ENCODE measurements at places on chromosomes 13 and 19. TPM values are rescaled to one million over a fixed set of nuclear protein-coding genes. Genes with fewer than 3 reads are reported as not detected.

GRCh38 chr19:45275370-45275971 is 24.4 kb downstream of the MARK4 start:
- H3K4me3 ChIP-seq = no peak overlapping the region
- H3K36me3 ChIP-seq = peaks cover 4% of the 10 kb centered on the region
- no peaks in the 10 kb centered on the region for H3K4me1 ChIP-seq
- no peaks in the 10 kb centered on the region for H3K27me3 ChIP-seq

DNA sequence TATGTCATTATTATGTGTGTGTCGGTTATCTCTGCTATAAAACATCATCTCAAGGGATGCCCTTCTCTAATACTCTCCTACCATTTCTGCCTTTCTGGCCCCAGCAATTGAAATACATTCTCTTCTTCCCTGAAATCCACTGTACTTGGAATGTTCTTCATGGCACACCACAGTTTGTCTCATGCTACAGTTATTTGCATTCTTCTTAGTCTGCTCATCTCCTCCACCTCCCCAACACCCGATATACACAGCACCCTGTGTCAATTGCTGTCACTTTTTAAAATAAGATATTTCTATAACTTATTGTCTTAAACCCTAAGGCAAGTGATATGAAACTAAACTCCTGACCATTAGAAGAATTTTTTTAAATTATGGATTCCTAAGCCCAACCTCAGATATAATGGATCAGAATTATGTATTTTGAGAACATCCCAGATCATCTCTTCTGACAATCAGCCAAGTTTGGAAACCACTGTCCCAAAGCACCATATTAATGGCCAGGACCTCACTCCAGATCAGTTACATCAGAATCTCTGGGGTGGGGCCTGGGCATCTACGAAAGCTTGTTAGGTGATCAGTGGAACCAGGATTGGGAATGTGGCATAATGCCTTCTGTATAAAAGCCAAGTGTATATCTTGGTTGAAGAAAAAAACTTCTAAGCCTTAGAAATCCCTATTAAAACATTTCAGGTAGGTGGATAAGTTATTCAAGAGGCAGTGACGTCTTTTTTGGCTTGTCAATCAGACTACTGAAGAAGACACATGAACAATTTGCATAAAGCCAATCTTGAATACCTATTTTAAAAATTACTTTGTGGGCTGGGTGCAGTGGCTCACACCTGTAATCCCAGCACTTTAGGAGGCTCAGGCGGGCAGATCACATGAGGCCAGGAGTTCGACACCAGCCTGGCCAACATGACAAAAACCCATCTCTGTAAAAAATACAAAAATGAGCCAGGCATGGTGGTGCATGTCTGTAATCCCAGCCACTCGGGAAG is 30.0 kb upstream of the KBTBD7 start:
- H3K27ac ChIP-seq = no peak overlapping the region
- H3K4me1 ChIP-seq = no peaks in the 10 kb centered on the region
- no peak overlapping the region for H3K4me3 ChIP-seq
- H3K27me3 ChIP-seq = no peaks in the 10 kb centered on the region

DNA sequence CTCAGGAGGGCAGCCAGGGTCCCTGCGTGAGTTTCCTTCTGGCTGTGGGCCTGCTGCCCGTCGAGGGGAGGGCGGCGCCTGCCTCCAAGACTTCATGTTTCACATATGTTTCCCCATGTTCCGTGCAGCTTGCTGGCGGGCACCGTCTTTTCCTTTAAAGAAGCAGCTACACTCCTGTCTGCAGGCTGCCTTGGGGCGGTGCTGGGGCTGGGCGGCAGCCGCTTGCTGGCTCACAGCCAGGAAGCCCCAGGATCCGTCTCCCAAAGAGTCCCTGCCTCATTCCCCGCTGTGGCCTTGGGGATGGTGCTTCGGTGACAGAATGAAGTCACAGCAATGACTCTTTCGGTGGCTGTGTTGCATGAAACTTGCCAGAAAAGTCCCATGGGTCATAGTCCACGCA is 24.9 kb downstream of the PIAS4 start:
- no peak overlapping the region for H3K27ac ChIP-seq
- DNase-seq = no peak
- H3K4me3 ChIP-seq = no peak overlapping the region
- H3K4me1 ChIP-seq = no peaks in the 10 kb centered on the region

PTH2 gene
- total RNA-seq = not detected

- no peaks in the 10 kb centered on the region for H3K27me3 ChIP-seq
- DNase-seq = no peak
- H3K4me3 ChIP-seq = no peak overlapping the region
- no peak overlapping the region for H3K27ac ChIP-seq
- H3K4me1 ChIP-seq = no peaks in the 10 kb centered on the region
Measured at GRCh38 chr13:40697711-40698110, 31.3 kb upstream of the FOXO1 start.

DNA sequence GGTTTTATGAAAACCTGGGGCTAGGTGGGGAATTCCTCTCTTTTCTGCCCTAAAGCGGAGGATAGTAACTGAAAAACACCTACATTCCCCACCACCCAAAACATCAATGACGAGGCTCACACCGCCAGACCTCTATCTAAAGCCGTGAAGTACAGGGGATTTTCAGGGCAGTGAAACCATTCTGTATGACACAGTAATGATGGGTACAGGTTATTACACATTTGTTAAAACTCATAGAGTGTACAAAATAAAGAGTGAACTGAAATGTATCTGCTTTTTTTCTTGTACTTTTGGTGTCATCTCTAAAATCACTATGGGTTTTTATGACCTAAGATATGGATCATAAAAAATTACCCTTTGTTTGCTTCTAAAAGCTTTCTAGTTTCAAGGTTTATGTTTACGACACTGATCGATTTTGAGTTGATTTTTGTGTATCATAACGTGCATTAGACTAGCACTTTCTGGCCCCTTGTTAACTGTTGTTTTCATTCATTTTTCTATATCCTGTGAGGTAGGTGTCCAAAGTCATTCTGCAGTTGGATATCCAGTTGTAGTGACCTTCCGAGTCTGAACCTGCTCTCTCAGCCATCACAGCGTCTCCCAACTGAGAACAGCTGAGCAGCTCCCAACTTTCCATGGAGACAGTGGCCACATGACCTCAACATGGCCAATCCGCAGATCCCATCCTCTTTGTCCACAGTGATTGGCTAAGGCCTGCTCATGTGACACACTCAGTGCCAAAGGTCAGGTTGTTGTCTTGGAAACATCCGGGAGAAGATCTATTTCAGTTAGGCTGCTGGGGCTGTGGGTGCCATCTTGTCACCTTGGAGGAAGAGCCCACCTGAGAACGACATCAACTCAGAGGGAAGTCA is 10.3 kb downstream of the MBD3L2B start:
- no peaks in the 10 kb centered on the region for H3K36me3 ChIP-seq
- no peak overlapping the region for H3K4me3 ChIP-seq
- no peaks in the 10 kb centered on the region for H3K27me3 ChIP-seq
- H3K27ac ChIP-seq = no peak overlapping the region
- no peaks in the 10 kb centered on the region for H3K4me1 ChIP-seq
- DNase-seq = no peak

PRTN3 gene
- not detected for total RNA-seq

DNA sequence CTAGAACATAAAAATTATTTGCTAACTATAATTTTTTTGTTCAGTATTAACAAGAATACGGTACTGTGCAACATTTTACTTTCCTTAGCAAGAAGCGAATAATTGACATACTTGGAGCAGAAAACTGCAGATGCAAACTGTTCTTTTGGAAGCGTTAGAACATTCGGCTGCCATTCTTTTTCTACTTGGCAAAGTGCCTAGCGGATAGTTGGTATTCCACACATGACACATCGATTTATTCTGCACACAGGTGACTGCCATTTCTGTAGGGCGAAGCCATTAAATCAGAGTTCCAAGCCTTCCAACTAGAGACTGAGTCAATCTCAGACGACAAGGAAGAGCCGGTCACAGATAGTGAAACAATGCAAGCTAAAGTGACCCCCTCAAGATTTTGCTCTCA is 117.4 kb downstream of the TRPC4 start:
- no peak overlapping the region for H3K4me3 ChIP-seq
- H3K36me3 ChIP-seq = no peaks in the 10 kb centered on the region
- H3K27ac ChIP-seq = no peak overlapping the region

- no peaks in the 10 kb centered on the region for H3K27me3 ChIP-seq
- no peaks in the 10 kb centered on the region for H3K4me1 ChIP-seq
- no peaks in the 10 kb centered on the region for H3K36me3 ChIP-seq
- DNase-seq = no peak
Measured at GRCh38 chr19:51472607-51473006, 5.7 kb upstream of the CEACAM18 start.

HIF3A gene
- 37.5 TPM for total RNA-seq

CXCL17 gene
- total RNA-seq = not detected

DNA sequence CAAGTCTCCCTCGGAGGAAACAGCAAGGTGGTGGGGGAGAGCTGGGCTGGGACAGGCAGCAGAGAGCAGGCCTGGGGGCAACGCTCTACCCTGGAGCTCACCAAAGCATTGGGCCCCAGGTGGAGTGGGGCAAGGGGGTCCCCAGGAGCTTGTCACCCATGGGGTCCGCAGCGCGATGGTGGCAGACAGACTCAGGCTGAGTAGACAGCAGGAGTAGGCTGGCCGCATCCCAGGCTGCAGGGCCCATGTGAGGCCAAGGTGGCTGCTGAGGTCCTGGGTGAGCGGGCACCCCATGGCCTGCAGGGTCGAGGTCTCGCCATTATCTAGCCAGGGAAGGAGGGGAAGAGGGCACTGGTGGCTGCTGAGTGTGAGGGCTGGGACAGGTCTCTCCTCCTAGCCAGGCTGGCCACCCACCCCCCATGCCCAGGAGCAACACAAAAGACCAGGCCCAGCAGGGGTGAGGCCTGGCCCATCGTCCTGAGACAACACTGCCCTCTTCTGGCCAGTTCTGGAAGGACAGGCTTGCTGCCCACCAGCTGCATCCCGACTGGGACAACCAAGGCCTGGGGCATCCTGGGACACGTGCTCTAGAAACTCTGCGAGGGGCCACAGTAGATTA is 33.1 kb downstream of the CEBPG start:
- H3K36me3 ChIP-seq = no peaks in the 10 kb centered on the region
- no peak overlapping the region for H3K27ac ChIP-seq
- H3K4me3 ChIP-seq = no peak overlapping the region
- H3K4me1 ChIP-seq = no peaks in the 10 kb centered on the region

COL5A3 gene
- 13.3 TPM for total RNA-seq

DNA sequence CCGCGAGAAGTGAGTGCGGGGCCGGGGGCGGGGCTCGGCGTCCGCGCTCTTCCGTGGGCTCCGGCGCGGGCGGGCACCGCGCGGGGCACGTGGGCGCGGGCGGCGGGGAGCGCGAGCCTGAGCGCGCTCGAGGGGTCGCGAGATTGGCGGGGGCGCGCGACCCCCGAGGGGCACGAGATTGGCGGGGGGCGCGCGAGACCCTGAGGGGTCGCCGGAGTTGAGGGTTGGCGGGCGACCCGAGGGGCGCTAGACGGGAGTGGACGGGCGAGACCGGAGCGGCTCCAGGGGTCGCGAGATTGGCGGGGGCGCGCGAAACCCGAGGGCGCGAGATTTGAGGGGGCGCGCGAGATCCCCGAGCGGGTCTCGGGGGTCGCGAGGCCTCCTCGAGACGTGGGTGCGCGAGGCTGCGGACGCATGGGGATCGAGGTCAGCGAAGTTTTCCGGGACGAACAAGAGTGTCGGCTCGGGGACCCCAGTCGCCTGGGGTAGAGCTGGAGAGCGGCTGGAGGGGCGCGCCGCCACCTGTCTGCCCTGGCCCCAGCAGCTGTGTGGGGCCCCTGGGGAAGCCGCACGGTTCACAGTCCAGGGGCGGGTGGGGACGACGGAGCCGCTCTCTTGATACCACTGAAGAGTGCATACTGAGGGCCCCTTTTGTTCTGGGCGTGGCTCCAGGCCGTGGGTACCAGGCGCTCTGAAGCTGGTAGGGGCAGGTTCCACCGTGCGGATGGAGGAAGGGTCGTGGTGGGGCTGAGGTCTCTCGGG is 682 bp downstream of the SSBP4 start:
- H3K27ac ChIP-seq = peak overlapping the region; percentile 7
- H3K36me3 ChIP-seq = no peaks in the 10 kb centered on the region
- DNase-seq = peak; percentile 67
- H3K4me3 ChIP-seq = peak overlapping the region; percentile 44
- H3K4me1 ChIP-seq = no peaks in the 10 kb centered on the region
- no peaks in the 10 kb centered on the region for H3K27me3 ChIP-seq

ZNF177 gene
- total RNA-seq = 2.0 TPM

- H3K4me3 ChIP-seq = peak within 1 kb of the TSS; percentile 65
- no peaks in the 10 kb centered on the region for H3K4me1 ChIP-seq
- H3K27me3 ChIP-seq = no peaks in the 10 kb centered on the region
- H3K27ac ChIP-seq = peak within 1 kb of the TSS; percentile 77
Measured at GRCh38 chr13:36999054-36999714, at the start of gene ALG5. Gene ALG5, minus strand, starts transcription at chr13:36999340. Its CDS starts 40 bp downstream, at chr13:36999300.

DNA sequence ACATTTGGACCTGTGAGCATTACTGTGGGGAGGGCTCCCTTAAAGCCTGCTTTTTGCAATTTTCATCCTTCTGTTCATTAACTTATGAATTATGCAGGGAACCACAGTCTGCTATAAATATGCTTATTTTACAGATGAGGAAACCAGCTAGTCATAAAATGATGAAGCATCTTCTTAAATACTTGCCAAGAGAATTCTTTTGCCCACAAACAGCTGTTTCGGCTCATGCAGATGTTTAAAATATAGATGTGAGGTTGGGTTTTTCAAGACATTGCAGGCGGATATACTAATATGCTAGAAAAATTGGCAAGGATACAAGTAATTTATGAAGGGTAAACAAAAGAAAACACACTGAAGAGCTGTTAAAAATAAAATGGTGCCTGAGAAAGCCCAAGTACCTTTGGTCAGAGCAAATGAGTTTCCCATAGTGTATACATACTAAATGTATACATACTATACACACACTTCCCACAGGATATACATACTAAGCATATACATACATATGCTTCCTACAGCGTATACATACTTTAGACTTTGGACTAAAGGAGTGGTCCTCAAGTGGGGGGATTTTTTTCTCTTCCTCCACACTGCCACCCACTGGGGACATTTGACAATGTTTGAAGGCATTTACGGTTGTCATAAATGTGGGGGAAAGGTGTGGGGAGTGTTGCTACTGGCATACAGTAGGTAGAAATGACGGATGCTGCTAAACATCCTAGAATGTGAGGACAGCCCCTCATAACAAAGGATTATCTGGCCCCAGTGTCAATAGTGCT is 164.9 kb upstream of the CSNK1A1L start:
- no peaks in the 10 kb centered on the region for H3K4me1 ChIP-seq
- H3K27ac ChIP-seq = no peak overlapping the region
- DNase-seq = no peak
